ENCODE measurements at places on chromosomes 6 and 20.

DNA sequence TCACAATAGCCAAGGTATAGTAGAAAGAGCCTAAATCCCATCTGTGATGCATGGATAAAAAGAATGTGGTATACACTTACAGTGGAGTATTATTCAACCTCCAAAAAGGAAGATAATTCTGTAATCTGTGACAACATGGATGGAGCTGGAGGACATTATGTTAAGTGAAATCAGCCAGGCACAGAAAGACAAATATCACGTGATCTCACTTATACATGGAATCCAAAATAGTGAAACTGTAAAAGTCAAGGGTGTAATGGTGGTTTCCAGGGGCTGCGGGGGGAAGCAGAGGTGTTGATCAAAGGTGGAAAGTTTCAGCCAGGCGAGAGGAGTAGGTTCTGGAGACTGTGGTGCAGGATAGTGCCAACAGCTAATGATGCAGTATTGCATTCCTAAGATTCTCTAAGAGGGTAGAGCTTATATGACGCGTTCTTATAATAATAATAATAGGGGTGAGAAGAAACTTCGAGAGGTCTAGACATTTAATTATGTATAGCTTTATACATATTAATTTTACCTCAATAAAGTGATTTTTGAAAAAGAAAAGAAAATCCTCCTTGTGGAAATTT, 246.1 kb downstream of the FOXA2 start:
- no peak for DNase-seq

GRCh38 chr6:16345449-16346330, 107.3 kb downstream of the GMPR start:
- peak; percentile 59 for DNase-seq

GRCh38 chr6:150751296-150751695, 114.2 kb upstream of the MTHFD1L start:
- DNase-seq: no peak

DNA sequence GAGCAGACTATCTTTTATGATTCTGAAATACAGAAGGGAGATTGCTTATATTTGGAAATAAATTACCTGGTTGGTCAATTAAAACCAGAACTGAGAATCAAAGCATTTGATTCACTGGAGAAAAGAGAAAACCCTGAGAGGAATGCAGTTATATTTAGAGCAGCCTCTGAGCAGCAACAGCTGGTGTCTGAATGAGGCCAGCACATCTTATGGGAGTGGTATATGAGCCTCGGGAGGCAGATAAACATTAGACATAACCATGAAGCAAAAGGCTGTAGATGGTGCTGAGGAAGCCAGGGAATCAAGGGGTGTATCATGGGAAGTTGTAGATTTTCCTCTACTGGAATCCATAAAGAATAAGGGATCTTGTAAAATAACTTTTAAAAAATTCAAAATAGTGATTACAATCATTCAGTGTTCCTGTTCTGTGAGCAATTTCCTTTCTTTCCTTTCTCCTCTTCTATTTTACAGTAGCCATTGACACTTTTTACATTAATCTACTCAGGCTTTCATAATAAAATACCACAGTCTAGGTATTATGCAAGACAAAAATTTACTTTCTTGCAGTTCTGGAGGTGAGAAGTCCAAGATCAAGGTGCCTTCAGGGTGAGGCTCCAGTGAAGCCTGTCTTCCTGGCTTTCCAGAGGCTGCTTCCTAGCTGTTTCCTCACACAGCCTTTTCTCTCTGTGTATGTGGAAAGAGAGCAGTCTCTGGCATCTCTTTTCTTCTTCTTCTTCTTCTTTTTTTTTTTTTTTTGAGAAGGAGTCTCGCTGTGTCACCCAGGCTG, 32.8 kb upstream of the ENPP5 start:
- DNase-seq: no peak

DNA sequence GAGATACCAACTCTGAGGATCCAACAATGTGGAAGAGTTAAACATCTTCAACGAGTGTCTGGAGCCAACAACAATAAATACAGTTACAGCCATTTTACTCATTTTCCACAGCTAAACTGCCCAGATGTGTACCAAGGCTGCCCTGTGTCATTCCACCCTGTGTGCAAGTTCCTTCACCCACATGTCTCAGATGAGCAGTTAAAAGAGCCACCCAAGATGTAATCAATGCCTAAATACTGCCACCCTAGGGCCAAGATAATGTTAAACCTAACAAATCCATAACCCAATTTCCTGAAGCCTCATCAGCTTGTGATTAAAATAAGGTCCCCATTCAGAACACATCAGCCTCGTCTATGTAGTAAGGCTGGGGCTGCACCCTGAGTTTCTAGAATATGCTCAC, 59.9 kb downstream of the GMDS start:
- no peak for DNase-seq

Measured in head of caudate nucleus (tissue), 42 donors.